Activated T-cell treated with anti-CD3 and anti-CD28 coated beads, Interleukin-2, amount 50 U/mL, for 72 hours (primary cell): ENCODE measurements at places on chromosomes 2 and 18.

GRCh38 chr18:13288509-13289133 lies 70.1 kb downstream of the LDLRAD4 start:
- peak; percentile 85 for DNase-seq

DNA sequence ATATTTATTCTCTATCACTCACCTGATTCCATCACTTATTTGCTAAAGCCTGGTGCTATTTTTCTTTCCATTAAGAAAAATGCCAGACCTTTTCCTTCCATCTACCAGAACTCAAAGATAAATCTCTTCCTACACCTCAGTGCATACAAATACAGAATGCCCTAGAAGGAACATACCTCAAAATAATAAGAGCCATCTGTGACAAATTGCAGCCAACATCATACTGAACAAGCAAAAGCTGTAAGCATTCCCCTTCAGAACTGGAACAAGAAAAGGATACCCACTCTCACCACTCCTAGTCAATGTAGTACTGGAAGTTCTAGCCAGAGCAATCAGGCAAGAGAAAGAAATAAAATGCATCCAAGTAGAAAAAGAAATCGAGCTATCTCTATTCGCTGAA lies 315.9 kb upstream of the UBE2E3 start:
- DNase-seq: no peak

GRCh38 chr18:54776282-54776977 lies 51.8 kb upstream of the RAB27B start:
- peak; percentile 62 for DNase-seq

DNA sequence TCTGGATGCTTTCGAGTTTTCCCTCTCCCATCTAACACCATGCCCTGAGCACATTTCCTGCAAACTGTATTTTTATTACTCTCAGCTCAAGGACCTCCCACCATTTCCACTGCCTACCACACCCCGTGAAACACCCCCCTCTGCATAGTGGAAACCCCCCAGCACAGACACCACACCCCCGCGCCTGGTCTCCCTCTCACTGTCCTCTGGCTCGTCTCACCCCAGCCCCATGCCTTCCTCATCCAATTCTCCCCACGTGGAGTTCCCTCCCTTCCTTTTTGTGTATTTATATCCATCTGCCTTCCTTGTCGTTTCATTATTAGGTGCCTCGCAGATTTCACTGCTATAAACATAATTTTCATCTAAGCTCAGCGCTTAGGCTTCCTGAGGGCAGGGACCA lies 307.5 kb downstream of the CELF4 start:
- DNase-seq: no peak

- no peak for DNase-seq
These were observed 136.7 kb upstream of the ZFP36L2 start for GRCh38 chr2:43363120-43363519.

DNA sequence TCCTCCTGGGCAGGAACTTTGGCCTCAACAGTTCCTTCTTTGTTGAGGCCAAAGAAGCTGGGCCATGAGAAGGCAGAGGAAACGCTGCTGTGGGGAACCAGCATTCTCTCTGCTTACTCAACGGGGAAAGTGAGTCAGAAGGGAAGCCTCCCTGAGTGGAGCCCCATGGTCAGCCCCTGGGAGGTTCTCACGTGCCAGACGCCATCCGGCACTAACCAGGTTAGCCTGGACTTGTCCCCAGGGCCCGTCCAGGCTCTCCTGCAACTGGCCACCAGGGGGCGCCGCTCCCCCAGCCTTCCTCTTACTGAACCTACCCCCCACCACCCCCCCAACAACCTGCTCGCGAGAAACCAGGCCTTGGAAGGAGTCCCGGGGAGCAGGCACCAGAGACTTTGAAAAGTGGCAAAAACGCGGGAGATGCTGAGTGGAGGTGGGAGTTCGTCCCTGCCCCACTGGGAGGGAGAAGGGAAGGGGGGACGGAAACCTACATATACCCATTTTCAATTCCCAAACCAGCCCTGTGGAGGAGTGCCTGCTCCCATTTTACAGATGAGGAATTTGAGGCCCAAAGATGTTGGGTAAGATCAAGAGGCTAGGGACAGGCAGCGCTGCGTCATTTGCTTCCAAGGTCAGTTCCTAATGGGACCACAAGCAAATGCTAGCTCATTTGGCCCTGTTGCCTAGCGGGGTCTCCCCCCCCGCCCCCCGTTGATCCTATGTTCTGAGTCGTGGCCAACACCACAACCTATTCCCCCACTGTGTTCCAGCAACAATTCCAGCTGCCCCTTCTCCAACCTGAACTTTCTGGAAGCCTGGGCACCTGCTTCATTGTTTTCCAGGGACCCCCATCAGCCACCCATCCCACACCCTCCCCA lies 20.0 kb downstream of the TEX44 start:
- peak; percentile 98 for DNase-seq

- DNase-seq: peak; percentile 97
These were observed at the start of gene DUSP2 for GRCh38 chr2:96145036-96145847. TSS of gene DUSP2 (minus strand) at chr2:96145440. CDS start at chr2:96145354, 86 bp downstream.

- no peak for DNase-seq
These were observed 94.2 kb downstream of the LRRC30 start for GRCh38 chr18:7325126-7325430.

- DNase-seq: no peak
These were observed 4.3 kb upstream of the CASP8 start for GRCh38 chr2:201256082-201256481.

- peak; percentile 42 for DNase-seq
These were observed 66.8 kb upstream of the FOSL2 start for GRCh38 chr2:28325567-28326468.

GRCh38 chr2:127810156-127810618 lies 784 bp downstream of the WDR33 start:
- DNase-seq: no peak
